ENCODE measurements at places on chromosomes 12 and 14.

DNA sequence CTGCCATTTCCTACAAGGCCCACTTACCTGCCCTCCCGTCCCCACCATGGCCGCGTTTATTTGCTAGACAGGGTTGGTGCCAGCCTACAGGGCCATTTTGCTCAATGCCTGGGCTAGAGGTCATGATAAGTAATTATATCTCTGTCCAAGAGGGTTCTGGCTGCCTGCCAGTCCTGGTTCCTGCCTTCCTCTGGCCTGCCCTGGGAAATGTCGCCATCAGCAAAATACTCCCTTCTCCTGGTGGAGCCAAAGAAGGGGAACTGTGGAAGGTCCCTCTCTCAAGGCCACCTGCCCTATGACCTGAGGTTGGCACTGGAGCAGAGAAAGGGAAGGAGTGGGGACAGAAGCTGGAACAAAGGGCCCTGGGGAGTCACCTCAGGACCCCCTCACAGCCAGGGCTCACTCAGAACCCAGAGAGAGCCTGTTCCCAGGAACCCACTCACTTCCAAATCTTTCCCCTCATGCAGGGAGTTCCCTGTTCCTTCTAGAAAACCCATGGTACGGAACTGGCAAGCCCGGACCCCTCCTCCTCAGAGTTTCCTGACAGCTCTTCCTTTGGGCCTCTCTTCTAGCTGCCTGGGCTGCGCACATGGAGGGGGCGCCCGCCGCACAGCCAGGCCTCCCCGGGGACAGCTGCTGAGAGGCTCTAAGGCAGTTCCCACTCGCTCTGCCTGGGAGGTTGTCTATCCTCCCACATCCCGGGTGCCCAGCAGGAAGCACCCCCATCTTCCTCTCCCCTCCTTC is 280.5 kb downstream of the DPF3 start:
- DNase-seq, result no peak

DNA sequence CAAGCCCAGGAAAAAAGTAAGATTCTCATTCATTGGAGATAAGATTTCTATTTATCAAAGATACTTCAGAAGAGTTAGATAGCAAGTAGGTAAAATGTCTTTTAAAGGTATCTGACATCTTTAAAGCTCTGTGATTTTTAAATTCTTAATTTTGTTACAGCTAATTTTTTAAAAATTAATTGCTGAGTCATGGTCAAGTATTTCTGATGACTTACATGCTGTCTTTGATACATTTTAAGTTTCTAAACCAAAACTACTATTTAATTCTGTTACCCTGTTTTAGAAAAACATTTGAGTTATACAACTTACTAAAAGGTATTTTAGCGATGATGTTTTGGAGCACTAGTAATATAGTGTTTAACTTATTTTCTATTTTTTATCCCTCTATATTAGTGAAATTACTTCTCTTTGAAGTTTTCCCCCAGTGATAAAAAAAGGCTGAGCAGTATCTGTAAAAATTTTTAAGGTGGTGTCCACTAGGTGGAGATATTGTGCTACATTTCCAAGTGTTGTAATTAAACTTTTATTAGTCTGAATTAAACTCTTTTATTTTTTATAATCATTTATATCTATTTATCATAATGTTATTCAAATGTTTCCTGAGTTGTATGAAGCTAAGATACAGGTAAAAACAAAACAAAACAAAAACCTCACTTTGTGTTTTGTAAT is 11.5 kb downstream of the ALG10 start:
- peak; percentile 71 for DNase-seq

GRCh38 chr14:21264025-21264801 is 5.0 kb downstream of the HNRNPC start:
- peak; percentile 50 for DNase-seq

GRCh38 chr12:80161612-80162011 is 62.3 kb downstream of the OTOGL start:
- no peak for DNase-seq

Data from NAMALWA (cell line).